Muscle of arm (tissue), 14 donors: ENCODE measurements at places on chromosomes 12 and 14.

DNA sequence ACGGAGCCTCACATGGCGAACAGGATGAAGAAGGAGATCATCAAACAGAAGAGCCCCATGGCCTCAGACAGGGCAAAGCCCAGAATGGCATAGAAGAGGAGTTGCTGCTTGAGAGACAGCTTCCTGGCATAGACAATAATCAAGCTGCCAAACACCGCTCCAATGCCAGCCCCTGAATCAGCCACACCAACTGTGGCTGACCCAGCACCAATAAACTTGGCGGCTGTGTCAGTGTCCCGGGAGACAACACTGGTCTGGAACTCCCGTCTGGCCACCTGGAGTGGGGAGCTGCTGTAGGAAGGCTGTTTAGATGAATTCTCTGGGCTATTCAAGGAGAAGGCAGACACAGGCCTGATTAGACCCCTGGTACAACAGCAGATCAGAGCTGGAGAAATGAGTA is 100.1 kb downstream of the HEATR5A start:
- no peak for DNase-seq

- no peak for DNase-seq
Observed at GRCh38 chr12:82517027-82517426, 158.7 kb downstream of the METTL25 start.

GRCh38 chr12:89890161-89890560 is 181.5 kb upstream of the ATP2B1 start:
- no peak for DNase-seq

DNA sequence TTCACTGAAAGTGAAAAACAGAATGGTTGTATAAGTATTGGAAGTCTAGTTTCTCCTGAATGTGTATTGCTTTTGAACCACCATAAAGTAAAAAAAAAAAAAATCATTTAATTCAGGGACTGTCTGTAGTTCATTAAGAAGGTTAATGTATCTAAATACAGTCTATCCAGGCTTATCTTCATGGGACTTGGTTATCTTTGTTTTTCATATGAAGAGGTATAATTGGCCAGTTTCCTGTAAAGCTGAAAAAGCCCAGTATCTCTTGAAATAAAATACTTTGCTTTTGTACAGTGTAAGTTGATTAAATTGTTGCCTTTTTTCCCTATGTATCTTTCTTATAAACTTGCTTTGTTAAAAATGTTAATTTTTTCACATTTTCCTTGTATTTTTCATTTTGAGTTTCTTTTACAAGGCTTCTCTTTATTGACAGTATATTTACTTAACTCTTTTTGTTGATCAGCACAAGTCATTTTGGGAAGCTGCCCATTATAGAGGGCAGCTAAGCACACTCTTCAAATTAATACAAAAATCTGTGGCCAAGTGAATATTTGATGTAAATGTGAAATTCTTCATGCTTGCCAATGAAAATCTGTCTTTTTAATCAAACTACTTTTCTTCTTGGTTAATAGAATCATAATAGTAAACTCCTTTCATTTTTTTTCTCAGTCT is 156.0 kb downstream of the TMTC3 start:
- no peak for DNase-seq

- DNase-seq, result no peak
Observed at GRCh38 chr12:131829791-131830334, 1.7 kb downstream of the MMP17 start.

DNA sequence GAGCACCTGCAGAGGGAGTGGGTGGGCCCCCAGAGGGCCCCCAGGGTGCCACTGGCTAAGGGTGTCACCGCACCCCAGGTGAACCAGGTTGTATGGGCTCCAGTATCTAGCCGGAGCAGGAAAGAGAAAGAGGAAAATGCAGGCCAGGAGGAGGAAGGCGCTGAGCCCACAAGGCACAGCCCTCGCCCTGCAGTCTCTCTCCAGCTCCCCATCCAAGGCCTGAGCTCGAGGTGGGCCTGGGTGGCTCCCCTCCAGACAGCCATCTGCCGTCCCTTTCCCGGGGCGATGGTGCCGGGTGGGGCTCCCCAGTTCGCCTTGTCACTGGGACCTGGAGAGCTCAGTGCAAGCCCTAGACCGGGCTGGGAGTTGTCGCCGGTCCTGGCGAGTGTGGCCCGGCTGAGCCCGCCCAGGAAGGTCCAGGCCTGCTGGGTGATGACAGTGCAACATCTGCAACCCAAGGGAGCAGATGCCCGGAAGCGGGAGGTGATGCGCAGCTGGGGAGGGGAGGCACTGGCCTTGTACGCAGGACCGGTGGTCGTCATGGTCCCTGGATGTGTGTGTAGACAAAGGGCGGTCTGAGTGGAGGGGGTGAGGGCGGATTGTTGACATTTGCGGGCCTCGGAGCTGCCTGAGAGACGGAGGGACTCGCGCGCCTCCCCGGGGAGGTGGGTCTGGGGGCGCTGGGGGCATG is 716 bp downstream of the TMEM179 start:
- DNase-seq, result no peak

- DNase-seq, result no peak
Observed at GRCh38 chr12:56631790-56632700, 1.9 kb upstream of the BAZ2A start.

GRCh38 chr12:51717326-51717925 is 126.4 kb downstream of the SCN8A start:
- DNase-seq, result no peak

GRCh38 chr14:94654071-94654861 is 42.1 kb downstream of the SERPINA3 start:
- DNase-seq, result no peak

- no peak for DNase-seq
Observed at GRCh38 chr14:103408491-103409155, 23.4 kb downstream of the MARK3 start.

- DNase-seq, result no peak
Observed at GRCh38 chr12:111558107-111558376, 41.1 kb downstream of the ATXN2 start.

DNA sequence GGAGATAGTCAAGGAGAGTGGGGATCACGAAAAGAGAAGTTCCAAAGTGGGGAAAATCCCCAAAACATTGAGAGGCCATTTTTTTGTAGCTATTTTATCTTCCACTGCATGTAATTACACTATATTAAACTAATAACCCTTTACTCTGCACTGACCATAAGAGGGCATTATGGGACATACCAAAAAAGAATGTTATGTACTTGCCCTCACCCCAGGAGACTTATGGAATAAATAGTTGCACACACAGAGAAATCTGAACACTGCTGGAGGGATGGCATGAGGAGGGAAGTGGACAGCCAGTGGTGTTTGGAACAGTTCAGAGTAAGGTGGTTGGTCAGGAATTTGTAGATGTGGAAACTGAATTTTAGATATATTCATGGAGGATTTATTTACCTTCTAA is 422.9 kb downstream of the SNAPC1 start:
- no peak for DNase-seq

GRCh38 chr12:8157484-8158198 is 826 bp downstream of the ZNF705A start:
- DNase-seq, result no peak

DNA sequence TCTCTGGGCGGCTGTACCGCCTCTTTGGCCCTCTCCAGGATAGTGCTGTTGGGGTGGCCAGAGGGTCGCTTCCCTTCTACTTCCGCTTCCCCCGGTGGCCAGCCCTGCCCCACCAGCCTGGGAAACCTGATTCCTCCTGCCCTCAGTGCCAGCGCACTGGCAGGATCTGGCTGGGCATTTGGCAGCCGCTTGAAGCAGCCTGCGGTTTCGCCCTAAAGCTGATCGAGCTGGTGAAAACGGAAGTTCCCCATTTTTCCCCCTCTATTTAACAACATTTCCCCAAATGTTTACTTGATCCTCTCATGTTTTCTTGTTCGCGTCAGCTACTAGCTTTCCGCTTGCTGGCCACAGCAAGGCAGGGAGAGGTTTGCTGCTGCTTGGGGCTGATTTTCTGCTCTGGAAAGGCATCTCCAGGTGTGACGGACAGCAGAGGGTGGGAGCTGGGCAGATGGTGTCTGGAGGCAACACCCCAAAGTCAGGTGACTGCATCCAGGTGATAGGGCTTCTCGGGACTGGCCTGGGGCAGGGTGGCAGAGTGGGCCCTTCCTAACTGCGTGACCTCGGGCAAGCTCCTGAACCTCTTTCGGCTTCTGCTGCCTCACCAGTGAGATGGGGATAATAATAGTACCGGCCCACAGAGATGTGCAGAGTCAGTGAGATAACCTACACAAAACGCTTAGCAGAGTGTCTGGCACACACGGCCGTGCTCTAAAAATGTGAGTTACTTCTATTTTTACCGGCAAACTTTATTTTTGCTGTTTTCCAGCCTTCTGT is 53.1 kb downstream of the TSPAN9 start:
- DNase-seq, result no peak

DNA sequence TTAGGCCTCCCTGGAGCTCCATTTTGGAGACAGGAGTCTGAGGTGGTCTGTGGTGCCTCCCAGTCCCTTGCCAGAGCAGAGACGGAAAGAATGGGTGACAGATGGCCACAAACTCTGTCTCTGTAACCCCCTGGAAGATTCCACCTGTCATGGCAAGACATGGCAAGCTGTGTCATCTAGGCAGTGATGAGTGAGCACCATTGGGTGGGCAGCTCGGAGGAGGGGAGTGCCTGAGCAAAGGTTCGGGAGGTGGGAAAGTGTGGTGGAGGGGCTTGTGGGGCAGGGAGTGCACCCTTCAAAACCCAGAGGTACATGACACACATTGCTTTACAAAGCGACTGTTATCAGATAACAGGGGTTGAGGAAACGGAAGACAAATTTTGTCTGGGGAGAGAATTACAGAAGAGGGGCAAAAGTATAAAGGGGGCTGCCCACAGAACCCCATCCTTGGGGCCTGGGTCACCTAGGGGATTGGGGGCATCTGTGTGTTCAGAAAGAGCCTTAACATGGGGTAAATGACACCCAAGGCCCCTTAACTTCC is 3.5 kb downstream of the RIN3 start:
- no peak for DNase-seq

GRCh38 chr12:17577405-17577804 is 512.6 kb downstream of the RERGL start:
- DNase-seq, result no peak

GRCh38 chr14:22271838-22272799 is 316.9 kb downstream of the DAD1 start:
- DNase-seq, result peak; percentile 19

GRCh38 chr14:52349731-52350130 is 35.6 kb downstream of the PTGER2 start:
- no peak for DNase-seq

GRCh38 chr12:110531741-110532333 is 29.7 kb downstream of the RAD9B start:
- DNase-seq, result no peak

- DNase-seq, result no peak
Observed at GRCh38 chr12:13509740-13510139, 313.2 kb downstream of the EMP1 start.

DNA sequence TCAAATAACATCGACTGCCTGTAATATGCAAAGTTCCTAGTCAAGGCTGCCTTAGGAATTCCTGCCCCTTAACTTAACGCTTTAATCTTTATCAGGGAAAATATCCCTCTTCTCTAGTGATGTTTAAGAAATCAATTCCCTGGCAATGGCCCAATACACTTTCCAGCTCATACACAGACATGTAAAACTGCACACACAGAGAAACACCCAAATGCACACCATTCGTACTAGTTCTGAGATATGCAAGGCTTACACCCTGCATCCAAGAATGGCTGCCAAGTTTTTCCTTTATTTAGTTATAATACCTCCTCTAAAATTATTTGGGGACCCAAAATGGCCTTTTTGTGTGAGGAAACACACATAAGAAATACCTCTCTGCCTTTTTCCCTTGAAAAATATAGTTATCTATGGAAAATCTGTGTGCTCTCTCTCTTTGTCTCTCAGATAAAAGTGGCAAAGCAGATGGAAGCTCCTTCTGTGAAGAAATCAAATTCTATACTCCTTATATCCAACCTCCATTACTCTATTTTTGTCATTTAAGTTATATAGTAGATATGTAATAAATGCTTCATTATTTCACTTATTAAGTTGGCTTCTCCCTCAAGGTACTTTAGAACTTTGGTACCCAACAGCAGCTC is 120.0 kb upstream of the MDM1 start:
- no peak for DNase-seq

GRCh38 chr12:120473807-120474615 is 4.5 kb upstream of the SRSF9 start:
- no peak for DNase-seq

DNA sequence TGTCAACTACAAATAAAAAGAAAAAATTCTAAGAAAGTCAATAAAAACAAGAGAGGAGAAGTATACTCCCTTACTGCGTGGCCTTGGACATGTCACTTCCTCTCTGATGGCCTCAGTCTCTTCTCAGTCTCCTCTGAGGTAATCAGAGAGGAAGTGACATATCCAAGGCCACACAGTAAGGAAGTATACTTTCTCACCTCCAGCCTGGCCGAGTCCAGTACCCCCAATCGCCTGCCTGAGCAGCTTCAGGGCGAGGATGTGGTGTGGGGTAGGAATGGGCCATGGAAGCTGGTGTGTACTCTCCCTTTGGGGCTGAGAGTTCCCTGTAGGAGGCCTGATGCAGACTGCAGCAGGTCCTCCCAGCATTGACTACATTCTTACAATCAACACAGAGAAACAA is 15.8 kb downstream of the VDR start:
- no peak for DNase-seq

- peak; percentile 55 for DNase-seq
Observed at GRCh38 chr12:56634837-56635791, 5.0 kb upstream of the BAZ2A start.

DNA sequence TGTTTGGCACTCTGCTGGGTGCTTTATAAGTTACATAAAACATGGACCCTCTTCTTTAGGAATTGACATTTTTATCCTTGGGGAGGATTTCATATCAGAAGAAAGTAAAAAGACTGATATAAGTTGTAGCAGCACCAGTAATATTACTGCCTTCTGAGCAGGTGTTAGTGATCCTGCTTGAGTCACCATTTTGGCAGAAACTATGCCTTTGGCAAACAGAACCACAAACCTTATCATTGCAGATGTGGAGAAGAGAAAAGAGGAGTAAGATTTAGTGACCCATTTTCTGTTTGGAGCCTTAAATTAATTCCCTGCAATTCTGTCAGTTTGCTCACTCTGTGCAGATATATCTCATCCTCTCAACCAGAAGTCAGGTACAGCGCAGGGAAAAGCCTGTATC is 23.0 kb downstream of the ZNF410 start:
- no peak for DNase-seq

GRCh38 chr12:62774794-62775193 is 160.2 kb downstream of the PPM1H start:
- no peak for DNase-seq
